Fibroblast of gingiva (primary cell): ENCODE measurements at places on chromosomes 13 and 19.

- DNase-seq, result no peak
Observed at GRCh38 chr13:32136061-32136460, 104.5 kb downstream of the FRY start.

- DNase-seq, result no peak
Observed at GRCh38 chr19:49652551-49653465, 10.8 kb downstream of the SCAF1 start.

DNA sequence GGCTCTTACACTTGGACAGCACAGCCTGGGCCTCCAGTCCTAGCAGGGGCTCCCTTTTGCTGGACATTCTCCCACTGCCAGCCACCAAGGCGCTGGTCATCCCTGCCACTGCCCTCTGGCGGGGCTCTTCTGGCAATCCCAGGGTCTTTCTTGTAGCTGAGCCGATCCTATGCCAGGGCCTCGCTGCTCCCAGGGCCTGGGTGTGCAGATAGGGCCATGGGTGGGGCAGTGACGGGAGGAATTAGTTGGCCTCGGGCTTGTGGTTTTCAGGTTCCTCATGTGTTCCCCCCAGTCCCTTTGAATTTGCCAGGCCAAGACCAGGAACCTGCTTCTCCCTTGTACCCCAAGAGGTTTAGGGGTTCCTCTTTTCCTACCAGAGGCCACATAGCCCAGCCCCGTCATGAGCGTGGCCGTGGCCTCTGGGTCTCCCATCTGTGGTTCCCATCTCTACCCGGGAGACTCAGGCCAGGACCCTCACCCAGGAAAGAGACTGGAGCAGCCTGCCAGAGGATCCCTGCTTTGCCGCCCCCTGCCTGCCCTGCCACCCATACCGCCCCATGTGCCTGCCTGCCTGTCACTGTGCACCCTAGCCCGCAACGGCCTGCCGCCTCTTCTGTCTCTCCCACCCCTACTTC, 26.2 kb downstream of the TMED1 start:
- DNase-seq, result no peak

- no peak for DNase-seq
Observed at GRCh38 chr13:30371649-30372265, 50.5 kb upstream of the UBE2L5 start.

GRCh38 chr13:30829833-30830637, 76.0 kb upstream of the MEDAG start:
- no peak for DNase-seq

DNA sequence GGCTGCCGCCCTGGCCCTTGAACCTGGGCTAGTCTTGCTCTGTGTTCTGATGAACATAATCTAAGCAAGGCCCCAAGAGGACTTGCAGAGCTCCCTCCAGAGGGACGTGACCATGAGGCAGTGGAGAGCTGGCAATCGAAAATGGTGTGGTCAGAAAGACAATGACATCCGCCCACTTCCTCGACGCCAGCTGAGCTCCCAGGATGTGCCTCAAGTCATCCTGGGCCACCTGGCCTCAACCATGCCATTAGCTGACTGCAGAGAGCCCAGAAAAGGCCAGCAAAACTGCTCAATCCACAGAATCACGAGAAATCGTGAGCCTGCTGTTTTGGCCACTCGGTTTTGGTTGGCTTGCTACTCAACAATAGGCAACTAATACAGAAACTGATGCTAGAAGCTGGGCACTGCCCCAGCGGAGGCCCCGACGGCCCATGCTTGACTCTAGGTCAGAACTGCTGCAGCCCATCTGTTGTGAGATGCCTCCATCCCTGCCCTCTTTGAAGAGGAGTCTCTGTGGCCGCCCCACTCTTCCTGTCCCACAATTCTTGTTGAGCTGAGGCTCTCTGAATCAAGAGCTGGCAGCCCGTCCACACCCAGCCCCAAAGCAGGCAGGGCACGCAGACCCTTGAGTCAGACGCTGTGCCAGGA, 53.3 kb downstream of the STK24 start:
- no peak for DNase-seq

DNA sequence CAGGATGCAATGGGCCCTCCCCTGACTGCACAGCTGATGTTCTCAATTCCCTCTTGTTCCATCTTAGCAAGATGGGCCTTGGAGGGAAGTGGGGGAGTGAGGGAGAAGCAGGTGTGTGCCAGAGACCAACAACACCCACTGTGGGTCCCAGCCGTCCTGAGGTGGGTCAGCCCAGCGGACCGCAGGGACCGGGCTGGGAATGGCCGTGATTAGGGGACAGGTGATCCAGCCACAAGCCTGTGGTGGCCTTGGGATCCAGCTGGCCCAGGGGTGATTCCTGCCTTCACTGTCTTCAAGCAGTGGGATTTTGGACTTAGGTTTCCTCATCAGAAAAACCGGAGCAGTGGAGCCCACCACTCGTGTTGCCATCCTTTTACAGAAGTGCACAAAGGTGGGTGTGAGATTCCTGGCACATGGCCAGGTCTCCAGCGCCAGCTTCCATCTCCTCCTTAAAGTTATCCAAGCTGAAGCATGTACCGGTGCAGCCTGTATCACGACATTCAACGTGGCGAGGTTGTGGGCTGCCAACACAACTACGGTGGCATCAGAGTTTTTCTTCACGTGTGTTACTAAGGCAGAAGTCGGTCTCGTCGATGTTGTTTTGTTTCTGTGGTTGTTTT, 9.0 kb upstream of the ATP11A start:
- DNase-seq, result no peak
